Stimulated activated CD4-positive, alpha-beta T cell treated with anti-CD3 and anti-CD28 coated beads, Interleukin-1b, Interleukin-23, amount 100 ng/mL, for 1 hour (primary cell): ENCODE measurements at places on chromosomes 1 and 21.

DNA sequence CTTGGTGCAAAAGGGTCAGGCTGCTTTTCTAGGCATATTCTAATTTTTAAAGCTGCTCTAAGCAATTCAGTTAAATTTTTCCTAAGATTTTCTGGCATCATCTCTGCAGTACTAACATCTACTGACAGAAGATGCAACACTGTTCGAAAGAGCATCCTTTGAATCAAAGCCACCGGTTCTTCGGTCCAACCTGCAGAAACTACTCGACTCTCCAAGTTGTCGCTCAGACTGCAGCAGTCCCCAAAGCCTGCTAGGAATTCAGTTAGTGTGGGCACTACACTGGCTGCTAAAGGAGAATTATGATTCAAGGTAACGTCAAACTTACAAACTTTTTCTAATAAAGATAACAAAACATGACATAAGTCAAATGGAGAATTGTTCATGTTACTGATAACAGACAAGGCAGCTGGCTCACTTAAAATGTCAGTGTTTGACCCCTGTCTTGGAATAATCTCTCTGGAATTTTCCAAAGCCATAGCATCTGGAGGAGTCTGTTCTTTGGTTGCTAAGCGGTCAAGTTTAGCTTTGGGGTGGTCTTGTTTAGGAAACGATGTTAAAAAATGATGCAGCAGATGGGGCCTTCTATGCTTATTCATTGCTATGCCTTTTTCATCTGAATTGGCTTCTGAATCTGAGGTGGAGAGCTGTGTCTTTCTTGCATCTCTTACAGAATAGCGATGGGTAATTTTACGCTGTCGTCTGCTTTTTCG lies 56.9 kb downstream of the LYST start:
- no peak for DNase-seq

DNA sequence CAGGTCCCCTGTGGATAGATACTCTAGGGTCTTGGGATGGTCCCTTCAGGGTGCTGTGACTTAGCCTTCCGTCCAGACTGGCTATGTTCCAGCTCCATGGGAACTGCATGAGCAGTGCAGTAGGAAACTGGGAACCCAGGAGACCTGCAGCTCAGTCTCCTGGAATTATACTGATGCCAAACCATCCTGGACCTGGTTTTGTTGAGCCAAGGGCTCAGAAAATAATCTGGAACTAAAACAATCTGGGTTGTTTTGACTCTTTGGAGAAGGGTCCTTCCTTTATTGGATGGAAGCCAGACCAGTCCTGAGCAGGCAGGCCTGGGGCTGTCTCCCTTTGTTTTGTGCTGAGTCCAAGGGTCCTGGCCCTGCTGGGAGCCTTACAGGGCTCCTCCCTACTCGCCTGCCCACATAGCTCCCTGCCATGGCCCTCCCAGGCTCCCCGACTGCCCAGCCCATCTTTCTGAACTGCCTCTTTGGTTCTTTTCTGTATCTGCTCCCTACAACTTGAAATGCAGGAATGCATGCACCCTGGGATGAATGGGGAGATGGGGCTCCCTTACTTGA lies 1.2 kb downstream of the IPO13 start:
- no peak for DNase-seq

GRCh38 chr1:85577419-85578320 lies 2.9 kb upstream of the CCN1 start:
- no peak for DNase-seq

GRCh38 chr1:183228347-183229220 lies 42.5 kb downstream of the LAMC2 start:
- no peak for DNase-seq

- no peak for DNase-seq
Measured at GRCh38 chr1:227709451-227709850, 25.7 kb downstream of the JMJD4 start.

DNA sequence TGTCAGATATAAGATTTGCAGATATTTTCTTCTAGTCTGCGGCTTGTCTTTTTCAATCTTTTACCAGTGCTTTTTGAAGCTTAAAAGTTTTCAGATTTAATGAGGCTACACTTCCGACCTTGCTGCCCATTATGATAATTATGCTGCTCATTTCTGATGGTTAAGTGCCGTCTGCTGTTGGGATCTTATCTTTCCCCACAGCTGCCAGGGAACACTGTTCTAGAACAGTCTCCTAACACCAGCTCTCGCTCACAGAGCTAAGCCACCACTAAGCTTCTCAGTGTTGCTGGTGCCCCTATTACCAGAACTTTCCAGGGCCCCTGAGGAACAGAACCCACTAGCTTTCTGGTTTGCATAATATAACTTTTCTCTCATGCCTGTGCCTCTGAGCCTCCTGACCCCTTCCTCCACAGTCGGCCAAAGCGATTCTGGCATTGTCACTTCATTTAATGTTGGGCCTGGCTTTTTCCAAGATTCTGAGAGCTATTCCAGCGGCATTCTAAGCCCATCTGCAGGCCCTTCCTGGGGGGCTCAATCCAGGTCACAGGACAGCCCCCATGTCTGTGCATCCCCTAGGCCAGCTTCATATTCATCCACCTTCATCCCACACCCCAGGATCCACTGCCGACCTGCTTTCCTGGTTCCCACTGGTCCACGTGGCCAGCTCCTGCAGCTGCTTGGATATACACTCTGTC lies 237.0 kb downstream of the PTPRU start:
- DNase-seq = no peak

GRCh38 chr1:212413902-212414327 lies 771 bp downstream of the PACC1 start:
- DNase-seq = peak; percentile 11

- DNase-seq = no peak
Measured at GRCh38 chr1:7940745-7941436, at the start of gene TNFRSF9. Gene TNFRSF9 (minus strand): TSS chr1:7940839. CDS start chr1:7939994, 845 bp downstream.

GRCh38 chr1:213988507-213989001 lies 781 bp downstream of the PROX1 start:
- no peak for DNase-seq

- DNase-seq = no peak
Measured at GRCh38 chr1:166552706-166553105, 286.6 kb upstream of the POGK start.

DNA sequence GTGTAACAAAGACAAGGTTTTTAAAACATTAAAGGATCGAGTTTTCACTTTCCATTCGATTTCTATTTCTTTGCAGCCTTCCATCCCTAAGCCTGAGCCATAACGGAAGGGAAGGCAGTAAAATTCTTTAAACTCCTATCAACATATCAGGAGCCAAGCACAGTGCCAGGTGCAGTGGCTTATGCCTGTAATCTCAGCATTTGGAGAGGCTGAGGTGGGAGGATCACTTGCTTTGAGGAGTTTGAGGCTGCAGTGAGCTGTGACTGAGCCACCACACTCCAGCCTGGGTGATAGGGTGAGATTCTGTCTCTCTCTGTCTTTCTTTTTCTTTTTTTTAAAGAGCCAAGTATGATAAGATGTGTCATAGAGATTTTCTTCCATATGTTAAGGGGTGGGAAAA lies 217.5 kb upstream of the GREM2 start:
- no peak for DNase-seq

DNA sequence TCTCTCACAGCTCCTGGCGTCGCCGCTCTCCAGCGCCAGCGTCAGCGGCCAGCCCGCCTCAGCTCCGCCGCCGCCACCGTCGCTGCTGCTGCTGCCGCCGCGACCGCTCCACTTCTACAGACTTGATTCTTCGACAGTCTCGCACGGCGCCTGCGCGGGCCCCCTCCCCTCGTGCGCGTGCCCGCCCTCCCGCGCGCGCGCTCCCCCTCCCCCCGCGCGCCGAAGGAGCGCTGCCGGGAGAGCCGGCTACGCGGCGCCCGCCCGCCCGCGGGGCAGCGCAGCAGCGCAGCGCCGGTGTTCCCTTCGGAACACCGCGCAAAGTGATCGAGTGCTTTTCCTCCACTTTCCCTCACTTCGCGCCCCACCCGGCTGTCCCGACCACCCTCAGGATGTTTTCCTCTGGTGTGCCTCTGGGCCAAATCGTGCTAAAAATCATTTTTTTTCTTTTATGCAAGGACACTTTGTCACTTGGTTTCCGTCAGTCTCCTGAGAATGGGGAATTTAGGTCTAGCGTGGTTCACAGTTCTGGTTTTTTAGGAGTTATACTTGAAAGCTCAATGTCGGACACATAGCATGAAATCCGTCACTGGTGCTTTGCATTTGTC lies at the start of gene IRF2BP2:
Gene IRF2BP2 (minus strand): TSS at position 118 of the 605 bp plus-strand sequence. CDS start 684 bp downstream, outside the sequence.
- peak; percentile 65 for DNase-seq
